CD4-positive, alpha-beta T cell treated with Interleukin-15 for 4 hours (primary cell): ENCODE measurements at places on chromosomes 12 and 14.

GRCh38 chr14:65750906-65751305, 338.4 kb downstream of the FUT8 start:
- DNase-seq: no peak

DNA sequence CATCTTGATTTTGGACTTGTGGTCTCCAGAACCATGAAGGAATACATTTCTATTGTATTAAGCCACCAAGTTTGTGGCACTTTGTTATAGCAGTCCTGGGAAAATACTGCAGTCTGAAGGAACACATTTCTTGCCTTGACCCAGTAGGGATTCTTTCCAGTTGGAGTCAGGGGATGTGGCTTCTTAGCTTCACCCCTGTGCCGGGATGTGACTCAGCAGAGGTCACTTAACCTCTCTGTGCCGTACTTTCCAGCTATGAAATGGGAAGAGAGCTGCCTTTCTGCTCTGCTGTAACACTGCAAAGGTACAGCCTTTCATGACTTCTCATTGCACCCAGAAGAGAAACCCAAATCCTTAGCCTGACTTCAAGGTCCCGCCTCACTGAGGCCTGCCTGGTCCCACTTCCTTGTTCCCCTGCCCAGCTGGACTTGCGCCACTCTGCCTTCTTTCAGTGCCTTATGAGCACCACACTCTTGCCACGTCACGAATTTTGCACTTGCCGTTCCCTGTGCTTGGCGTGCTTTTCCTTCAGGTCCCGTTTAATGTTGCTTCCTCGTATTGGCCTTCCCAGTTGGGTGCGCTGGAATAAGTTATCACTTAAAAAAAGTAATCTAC, 24.2 kb downstream of the CHST11 start:
- DNase-seq: no peak

DNA sequence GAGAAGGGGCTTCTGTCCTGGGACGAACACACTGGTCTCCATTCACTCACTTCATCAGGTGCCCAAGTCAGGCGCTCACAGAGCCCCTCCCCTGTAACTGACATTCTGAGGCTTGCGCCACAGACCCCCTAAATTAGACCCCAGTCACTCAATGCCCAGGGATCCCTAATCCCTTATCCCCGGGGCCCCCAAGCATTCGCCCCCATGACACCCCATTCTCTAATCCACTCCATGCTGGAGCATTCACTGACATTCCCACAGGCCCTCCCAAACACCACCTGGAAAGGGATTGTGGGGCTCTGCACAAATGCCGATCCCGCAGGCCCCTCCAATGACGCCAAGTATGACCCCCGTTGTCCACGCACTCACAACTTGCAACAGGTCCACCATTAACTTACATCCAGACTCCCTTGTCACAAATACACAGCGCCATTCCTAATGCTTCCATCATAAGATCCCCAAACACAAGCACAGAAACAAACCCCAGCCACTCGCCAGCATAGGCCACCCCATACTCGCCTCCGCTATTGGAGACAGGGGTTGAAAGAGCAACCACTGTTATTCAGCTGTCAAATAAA, 1.5 kb downstream of the ZNF605 start:
- DNase-seq: no peak

- DNase-seq: peak; percentile 26
Observed at GRCh38 chr12:64609536-64610078, 688 bp upstream of the RASSF3 start.

DNA sequence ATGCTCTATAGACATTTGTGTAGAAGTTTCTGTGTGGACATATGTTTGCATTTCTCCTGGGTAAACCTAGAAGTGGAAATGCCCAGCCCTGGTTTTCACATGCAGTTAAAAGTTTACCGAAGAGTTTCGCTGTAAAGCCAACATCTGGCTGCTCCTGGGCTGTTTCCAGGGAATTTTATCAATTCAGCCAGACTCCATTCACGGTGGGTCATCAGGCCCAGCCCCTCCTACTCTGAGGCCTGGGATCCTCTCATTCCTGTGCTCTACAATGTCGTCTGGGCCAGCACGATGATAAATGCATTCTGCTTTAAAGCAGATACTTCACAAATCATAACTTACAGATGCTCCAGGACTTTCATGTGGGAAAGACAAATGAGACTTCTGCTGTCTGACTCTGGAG, 7.1 kb downstream of the NUAK1 start:
- no peak for DNase-seq

GRCh38 chr14:22538671-22539228, 50.3 kb downstream of the DAD1 start:
- no peak for DNase-seq

- DNase-seq: peak; percentile 64
Observed at GRCh38 chr14:24051789-24052655, at the start of gene CARMIL3. Gene CARMIL3, plus strand, starts transcription at chr14:24052009. Its CDS starts 145 bp downstream, at chr14:24052154.

DNA sequence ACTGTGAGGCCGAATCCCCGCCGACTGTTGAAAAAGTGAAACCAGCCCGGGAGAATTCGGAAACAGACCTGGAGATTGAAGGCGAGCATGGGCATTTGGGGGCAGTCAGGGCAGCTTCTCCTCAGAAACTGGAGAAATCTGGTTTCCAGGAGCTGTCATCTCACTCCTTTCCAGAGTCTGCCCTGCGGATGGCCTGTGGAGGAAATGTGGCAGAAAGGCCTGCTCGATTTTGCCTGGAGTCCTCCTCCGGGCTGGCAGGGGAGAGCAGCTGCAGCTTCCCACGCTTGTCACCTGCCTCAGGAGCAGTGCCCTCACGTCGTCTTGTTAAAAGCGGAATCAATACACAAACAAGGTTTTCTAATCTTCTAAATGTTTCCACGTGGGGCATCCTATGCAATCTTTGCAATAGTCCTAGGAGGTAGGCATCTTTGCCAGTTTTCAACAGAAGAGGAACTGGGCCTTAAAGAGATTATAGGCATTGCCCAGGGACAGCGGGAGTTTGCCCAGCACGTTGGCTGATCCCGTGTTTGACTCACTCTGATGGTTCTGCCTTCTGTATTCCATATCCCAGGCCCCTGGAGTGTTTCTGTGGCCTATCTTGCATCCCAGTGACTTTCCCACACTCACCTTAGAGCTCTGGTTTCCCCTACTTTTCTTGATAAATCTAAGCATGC, 2.3 kb downstream of the LRRC74A start:
- no peak for DNase-seq

- no peak for DNase-seq
Observed at GRCh38 chr12:21906919-21907493, 34.2 kb downstream of the ABCC9 start.

DNA sequence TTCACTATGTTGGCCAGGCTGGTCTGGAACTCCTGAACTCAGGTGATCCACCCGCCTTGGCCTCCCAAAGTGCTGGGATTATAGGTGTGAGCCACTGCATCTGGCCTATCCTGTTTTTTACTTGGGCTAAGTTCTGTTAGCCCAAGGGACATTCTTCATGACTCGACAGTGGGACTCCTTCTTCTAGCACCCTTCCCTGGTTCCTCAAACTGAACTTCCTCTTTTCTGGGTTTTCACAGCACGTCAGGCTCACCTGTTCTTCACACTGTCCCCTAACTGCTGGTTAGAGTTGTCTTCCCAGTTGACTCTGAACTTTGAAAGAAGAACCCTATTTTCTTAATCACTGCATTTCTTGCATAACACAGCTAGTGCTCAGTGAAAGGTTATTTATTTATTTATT, 22.5 kb downstream of the CABP1 start:
- no peak for DNase-seq

DNA sequence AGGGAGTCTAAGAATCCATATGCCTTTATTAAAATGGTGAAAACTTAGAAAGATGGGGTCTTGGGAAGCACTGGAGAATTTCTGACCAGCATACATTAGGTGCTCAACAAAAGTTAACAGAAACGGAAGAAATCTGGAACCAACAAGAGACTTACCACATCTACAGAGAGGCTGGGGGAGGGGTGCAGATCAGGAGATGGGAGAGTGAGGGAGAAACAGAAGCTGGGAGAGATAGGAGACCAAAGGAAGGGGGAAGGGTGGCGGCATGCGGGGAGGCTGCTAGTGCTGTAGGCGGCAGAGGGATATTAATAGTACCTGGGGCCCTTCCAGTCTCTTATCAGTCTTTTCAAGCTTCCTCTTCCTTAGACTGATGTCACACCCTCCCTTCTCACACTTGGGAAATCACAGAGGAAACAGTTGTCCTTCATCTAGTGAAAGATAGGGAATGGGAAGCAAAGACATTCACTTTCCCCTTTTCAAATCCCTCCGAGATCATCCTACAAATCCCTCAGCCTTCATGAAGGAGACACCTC, 18.1 kb downstream of the ZBTB39 start:
- DNase-seq: no peak

GRCh38 chr12:4564818-4565217, 2.8 kb downstream of the DYRK4 start:
- DNase-seq: no peak
